ENCODE measurements at places on chromosomes 6 and 20. TPM values are rescaled to one million over a fixed set of nuclear protein-coding genes. Genes with fewer than 3 reads are reported as not detected.

Gene MTFR2
- total RNA-seq, result not detected

Gene TBX18
- 0.49 TPM for total RNA-seq

Gene RAET1L
- total RNA-seq, result not detected

DNA sequence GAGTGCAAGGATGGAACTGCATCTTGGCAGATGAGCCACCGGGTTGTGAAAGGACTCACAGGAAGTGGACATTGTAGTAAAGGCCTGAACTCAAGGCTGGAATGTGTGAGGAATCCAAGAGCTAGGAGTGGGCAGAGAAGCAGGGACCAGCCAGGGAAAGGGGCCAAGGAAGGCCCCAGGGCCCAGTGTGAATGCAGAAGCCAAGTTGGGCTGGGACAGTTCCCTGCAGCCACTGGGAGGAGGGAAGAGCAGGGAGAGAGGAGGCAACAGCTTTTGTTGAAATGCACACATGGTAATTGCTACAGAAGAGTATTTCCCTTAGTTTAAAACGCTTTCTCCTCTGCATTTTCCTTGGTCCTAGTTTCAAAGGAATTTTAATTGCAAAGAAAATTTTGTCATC is 34.6 kb downstream of the CDH22 start:
- DNase-seq, result no peak

DNA sequence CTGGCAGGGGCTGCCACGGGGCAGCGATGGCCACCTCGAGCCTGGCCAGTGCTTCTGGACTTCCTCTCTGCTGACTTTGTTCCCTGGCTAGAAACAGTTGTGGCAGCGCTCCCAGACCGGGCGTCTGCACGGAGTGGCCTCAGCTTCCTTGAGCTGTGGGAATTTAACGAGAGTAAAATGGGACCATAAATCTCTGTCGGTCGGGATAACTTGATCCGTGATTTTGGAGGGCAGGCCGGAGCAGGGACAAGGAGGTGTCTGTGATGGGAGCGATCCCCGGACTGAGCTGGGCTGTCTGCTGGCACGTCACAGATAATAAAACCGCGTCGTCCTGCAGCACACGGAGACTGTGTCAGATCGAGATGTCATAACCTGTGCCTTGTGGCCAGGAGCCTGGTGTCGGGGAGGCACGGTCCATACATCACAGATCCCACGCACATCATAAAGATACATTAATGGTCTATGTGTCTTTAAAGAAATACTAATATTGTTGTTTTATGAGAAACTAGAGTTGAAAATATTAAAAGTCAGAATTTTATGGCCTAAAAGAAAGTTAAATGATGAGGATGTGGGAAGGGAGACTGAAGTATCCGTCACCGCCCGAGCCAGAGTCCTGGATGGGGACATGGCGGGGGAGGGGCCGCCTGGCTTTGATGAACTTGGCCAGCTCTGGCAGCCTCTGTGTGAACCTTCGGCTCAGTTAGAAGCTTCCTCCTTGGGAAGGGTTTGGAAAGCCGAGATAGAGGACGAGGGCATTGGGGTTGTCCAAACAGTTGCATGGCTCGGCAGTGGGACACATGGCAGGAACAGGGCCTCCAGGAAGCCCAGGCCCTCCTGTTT is 6.5 kb upstream of the RBBP8NL start:
- DNase-seq, result peak; percentile 86

DNA sequence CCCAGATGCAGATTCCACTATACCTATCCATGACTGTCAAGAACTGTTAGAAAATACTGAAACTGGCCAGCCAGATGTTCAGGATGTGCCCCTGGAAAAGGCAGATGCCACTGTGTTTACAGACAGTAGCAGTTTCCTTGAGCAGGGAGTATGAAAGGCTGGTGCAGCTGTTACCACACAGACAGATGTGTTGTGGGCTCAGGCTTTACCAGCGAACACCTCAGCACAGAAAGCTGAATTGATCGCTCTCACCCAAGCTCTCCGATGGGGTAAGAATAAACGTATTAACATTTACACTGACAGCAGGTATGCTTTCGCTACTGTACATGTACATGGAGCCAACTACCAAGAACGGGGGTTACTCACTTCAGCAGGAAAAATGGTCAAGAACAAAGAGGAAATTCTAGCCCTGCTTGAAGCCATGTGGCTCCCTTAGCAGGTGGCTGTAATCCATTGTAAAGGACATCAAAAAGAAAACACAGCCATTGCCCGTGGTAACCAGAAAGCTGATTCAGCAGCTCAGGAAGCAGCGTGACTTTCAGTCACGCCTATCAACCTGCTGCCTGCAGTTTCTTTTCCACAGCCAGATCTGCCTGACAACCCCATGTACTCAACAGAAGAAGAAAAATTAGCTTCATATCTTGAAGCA is 459.7 kb upstream of the HTR1E start:
- no peak for DNase-seq

- no peak for DNase-seq
Measured at GRCh38 chr6:155595284-155595683, 139.6 kb upstream of the NOX3 start.

- no peak for DNase-seq
Measured at GRCh38 chr20:41169791-41170351, 32.5 kb downstream of the PLCG1 start.

DNA sequence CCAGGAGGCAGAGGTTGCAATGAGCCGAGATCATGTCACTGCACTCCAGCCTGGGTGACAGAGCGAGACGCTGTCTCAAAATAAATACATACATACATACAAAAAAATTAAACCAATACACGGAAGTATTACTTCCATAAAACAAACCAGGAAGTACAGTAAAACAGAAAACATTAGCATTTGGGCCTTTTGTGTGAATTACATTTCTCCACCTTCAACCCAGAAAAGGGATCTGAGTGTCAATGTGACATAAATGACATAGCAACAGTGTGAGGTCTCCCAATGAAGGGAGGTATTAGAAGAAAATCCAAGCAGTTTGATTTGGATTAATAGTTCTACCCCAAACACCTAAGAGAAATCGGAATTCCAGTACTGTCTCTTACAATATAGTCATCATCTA is 10.1 kb downstream of the CSNK2A1 start:
- no peak for DNase-seq
